Stimulated activated CD4-positive, alpha-beta T cell treated with anti-CD3 and anti-CD28 coated beads, TNF-alpha, amount 100 ng/mL, for 24 hours (primary cell): ENCODE measurements at places on chromosomes 7 and 10.

DNA sequence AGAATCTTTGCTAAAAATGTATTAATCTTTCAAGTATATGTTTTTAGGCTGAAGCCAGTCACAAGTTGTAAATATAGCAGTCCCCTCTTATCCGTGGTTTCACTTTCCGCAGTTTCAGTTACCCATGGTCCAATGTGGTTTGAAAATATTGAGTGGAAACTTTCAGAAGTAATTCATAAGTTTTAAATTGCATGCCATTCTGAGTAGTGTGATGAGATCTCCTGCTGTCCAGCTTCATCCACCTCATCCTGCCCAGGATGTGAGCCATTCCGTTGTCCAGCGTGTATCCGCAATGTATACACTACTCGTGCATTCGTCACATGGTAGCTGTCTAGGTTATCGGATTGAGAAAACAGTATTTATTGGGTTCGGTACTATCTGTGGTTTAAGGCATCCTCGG is 12.2 kb downstream of the PDCD4 start:
- no peak for DNase-seq

DNA sequence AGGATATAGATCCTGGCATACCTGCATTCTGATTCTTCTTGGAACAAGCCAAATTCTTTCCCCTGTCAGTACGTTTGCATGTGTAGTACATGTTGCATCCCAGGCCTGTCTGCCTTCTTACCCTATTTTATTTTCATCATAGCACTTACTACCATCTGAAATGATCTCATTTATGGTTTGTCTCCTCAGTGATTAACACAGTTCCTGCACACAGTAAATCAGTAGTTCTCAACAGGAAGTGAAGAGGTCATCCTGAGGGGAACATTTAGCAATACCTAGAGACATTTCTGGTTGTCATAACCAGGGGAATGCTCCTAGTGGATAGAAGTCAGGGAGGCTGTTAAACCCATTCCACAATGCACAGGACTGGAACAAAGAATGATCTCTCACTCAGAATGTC is 38.2 kb upstream of the SLC26A4 start:
- no peak for DNase-seq

GRCh38 chr7:99379043-99379577 is 4.6 kb downstream of the ARPC1B start:
- peak; percentile 31 for DNase-seq

DNA sequence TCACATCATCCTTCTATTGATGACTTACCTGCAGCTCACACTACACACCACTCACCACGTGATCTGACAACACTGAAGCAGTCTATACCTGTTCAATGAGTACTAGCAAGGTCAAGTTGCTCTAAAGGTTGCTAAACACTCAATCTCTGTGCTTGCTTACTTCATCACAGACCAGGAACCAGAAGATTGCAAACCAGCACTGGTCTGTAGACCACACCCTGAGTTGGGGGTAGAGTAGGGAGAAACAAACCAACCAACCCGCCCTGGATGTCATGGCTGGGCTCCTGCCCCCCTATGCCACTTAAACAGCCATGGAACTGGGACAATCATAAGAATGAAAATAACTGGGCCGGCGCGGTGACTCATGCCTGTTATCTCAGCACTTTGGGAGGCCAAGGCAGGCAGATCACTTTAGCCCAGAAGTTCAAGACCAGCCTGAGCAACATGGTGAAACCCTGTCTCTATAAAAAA is 19.6 kb downstream of the DLG5 start:
- DNase-seq, result no peak

GRCh38 chr10:101450277-101451080 is 96.5 kb downstream of the BTRC start:
- DNase-seq, result no peak

DNA sequence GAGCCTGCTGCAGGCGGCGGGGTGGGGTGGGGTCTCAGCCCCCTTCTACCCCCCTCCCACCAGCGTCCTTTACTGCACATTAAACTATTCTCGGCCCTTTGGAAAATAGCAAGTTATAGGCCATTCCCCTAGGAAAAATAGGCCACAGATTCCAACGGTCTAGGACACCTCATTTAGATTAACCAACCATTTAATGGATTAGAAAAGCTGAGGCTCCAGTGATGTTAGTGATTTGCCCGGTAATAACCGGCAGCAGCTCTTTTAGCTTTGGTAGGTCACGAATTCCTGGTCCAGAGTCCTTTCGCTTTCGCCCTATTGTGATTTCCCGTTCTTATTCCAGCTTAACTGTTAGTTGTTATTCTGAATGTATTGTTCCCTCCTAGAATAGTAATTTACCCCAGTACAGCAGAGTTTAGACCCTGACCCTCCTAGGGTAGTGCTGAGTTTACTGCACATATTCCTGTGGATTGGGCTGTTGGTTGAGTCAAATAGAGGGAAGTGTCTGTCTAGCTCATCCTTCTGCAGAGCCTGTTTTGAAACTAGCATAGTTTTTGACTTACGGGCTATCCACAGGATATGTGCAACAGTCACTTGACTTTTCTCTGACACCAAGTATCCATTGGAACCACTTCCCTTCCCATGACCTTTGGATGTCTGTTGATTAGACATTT is 754 bp downstream of the GSTO1 start:
- DNase-seq, result no peak

GRCh38 chr7:43784030-43784584 is 25.6 kb downstream of the BLVRA start:
- no peak for DNase-seq

DNA sequence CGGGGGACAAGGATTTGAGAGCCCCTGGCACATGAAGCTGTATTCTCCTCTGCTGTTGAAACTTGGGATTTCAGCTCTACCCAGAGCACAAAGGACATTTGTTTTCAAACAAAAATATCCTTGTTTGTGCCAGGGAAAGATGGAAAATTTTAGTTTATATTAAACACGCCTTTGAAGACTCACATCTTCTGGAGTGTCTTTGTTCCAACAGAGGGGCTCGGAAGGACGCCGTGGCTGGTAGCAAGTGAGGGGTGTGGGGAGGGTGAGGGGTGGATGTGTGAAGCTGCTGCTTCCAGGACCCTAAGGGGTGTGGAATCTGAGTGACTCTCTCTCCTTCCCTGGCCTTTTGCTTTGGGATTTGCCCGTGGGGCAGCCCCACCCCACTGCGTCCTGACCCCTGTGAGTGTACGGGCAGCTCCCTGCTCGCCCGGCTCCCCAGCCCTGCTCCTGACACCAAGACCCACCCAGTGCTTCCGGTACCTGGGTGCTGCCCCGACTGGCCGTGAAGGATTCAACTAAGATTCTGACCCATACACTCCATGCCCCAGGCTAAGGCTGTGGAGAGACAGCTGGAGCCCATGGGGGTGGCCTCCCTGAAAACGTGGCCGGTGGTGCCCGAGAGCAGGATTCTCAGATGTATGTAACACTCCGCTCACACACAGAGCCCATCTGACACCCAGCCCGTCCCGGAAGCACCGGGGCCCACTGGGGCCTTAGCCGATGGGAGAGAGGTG is 59.6 kb downstream of the ZRANB1 start:
- DNase-seq, result no peak

- DNase-seq, result no peak
Measured at GRCh38 chr10:66045859-66046258, 880.0 kb upstream of the LRRTM3 start.

- DNase-seq, result no peak
Measured at GRCh38 chr7:124792002-124792401, 26.4 kb upstream of the GPR37 start.

- no peak for DNase-seq
Measured at GRCh38 chr10:124740369-124741280, 3.6 kb downstream of the FAM53B start.

DNA sequence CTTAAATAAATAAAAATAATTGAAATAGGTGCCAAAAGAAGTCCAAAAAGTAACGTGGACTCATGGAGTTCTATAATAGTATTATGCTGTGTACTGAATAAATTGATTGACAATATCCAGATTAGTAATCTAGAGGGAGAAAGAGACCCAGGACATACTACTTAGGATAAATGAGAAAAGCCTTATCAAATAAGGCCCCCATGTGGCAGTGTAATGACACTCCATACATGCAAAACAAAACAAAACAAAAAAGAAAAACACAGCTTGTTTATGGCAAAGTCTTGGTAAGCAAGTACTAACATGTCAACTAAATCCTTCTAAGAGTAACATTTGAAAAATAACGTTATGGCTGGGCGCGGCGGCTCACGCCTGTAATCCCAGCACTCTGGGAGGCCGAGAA is 3.6 kb upstream of the RUNDC3B start:
- no peak for DNase-seq

DNA sequence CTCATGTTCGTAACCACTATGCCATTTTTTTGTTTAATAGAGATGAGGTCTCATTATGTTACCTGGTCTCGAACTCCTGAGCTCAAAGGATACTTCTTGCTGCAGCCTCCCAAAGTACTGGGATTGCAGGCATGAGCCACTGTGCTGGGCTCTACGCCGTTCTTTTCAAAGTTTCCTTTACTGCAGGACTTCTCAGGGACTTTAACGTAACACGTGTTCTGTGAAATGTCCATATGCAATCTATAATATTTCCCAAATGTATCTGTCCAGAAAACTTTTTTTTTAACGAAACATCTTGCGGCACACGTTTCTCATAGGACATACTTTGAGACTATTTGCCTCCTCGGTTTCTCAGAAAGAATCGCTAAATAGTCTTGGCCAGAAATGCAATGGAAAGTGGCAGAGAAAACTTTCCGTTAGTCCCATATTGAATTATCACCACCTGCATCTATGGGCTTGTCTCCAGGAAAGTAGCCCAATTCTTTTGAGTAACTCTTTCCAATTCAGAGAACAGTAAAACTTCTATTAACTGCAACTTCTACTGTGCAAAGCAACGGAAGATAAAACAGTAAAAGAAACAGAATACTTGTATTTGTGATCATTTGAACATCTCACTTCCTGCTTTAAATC is 96.3 kb downstream of the ELMO1 start:
- DNase-seq, result no peak

GRCh38 chr10:97388152-97388551 is 13.0 kb downstream of the RRP12 start:
- DNase-seq, result no peak

DNA sequence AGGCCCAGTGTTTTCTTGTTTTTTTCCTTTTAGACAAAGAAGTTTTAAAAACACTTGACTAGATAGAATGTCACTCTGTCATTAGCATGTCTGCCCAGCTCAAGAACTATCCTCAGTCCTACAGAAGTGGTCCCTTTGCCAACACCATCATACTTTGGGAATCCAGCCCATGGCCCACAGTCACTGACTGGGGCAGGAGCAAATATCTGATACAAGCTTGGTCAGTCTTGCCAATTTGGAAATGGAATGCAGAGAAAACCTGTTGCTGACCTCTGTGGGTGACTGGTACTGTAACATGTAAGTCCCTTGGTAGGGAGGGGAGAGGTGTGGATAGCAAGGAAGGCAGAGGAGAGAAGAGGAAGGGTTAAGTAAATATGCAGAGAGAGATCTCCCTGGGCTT is 47.8 kb downstream of the IPMK start:
- no peak for DNase-seq

- DNase-seq, result peak; percentile 27
Measured at GRCh38 chr7:140059273-140060242, 3.2 kb downstream of the PARP12 start.

- no peak for DNase-seq
Measured at GRCh38 chr10:947051-947450, 15.5 kb upstream of the LARP4B start.

GRCh38 chr7:107661081-107661864 is 645 bp downstream of the SLC26A4 start:
- no peak for DNase-seq

DNA sequence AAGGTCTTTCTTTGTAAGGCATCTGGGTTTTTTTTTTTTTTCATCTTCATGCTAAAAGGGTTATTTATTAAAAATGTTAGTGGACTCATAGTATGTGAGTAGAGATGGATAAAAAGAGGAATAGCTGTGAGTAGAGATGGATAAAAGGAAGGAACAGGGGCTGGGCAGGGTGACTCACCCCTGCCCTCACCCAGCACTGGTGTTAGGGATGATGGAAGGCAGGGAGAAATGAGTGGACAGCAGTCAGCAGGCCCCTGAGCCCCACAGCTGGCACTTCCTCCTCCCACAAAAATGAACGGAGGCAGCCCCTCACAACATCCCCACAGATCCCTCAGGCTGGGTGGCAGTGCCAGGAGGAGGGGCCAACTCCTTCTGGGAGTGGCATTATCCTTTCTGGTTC is 39.3 kb downstream of the ANTXRL start:
- no peak for DNase-seq

DNA sequence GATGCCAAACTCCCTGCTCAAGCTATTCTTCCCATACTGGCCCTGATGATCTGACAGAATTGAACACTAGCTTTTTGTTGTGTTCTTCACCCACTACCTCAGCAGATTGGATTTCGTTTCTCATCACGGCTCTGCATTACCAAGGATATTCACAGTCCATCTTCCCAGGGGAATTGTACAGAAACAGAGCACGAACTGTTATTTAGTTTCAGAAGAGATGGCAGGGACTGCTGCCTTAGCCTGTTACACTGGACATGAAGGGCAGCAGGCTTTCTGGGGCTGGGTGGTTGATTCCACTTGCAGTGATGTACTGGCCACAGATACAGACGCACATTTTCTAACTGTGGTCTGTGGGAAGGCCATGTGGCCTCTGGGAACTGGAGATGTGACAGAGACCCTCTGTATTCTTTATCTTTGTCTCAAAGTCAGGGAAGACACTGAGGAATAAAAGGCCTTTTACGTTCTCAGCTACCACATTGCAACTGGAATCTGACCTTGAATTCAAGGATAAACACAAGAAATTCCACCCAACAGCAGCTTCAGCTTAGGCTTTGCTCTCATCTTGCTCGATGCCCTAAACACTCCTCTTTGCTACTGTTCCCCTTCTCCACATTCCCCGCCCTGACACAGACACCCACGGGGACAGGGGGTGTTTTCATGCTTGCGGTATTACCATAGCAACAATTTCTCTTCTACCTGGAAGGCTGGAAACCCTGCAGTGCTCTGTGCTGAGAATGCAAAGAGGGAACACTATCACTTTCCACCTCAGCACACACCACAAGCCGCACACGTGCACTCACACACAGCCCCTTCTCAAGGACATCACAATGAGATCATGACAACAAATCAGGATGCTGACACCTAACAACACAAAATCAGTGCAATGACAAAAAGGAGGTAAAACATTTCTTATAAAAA is 81.7 kb downstream of the RNF216 start:
- DNase-seq, result peak; percentile 74

GRCh38 chr7:44796034-44796503 is 412 bp upstream of the PPIA start:
- no peak for DNase-seq

- DNase-seq, result peak; percentile 84
Measured at GRCh38 chr10:29735628-29736365, 101.0 kb upstream of the SVIL start.
